Right renal pelvis (tissue), 4 donors: ENCODE measurements at places on chromosomes 1 and 21.

GRCh38 chr1:113793878-113794834 is 18.1 kb downstream of the RSBN1 start:
- no peak for DNase-seq

GRCh38 chr1:36324353-36324703 is 883 bp upstream of the EVA1B start:
- no peak for DNase-seq

DNA sequence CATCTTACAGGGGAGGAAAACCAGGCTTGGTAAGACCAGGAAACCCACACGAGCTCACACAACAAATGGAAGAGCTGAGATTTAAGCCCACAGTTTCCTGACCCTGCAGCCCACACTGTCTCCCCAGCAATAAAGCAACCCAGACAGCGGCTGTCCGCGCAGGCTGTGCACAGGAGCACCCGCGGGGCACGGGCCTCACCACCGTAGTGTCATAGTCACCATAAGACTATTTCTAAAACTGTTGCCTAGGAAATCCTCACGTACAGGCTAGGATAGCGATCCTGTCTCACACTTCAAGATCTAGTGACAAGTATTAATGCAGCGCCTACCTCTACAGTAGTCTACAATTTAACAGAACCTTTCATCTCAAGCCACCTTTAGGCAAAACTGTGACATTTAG is 54.0 kb upstream of the SYT6 start:
- DNase-seq: no peak

DNA sequence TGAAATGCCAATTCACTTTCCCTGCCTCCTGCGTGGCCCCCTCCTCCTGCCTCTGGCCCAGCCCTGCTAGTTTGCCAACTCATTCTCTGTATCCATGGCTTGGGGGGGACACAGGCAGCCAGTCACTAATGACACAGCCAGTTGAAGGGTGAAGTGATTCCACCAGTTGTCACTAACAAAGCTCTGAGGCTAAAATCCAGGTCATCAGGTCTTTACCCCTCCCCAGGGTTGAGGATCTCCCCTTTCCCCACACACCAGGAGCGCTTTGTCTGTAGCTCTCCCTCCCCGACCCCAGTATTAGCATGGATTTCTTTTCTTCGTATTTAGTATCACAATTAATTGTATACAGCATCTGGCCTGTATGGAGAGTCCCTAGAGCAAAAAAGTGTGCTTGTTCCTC is 394.1 kb downstream of the RRAGC start:
- DNase-seq: no peak

GRCh38 chr1:56634981-56635380 is 10.1 kb upstream of the PRKAA2 start:
- no peak for DNase-seq

- no peak for DNase-seq
These were observed 10.3 kb upstream of the PODN start for GRCh38 chr1:53051676-53052075.

- DNase-seq: no peak
These were observed 3.2 kb upstream of the QSOX1 start for GRCh38 chr1:180151508-180151907.

DNA sequence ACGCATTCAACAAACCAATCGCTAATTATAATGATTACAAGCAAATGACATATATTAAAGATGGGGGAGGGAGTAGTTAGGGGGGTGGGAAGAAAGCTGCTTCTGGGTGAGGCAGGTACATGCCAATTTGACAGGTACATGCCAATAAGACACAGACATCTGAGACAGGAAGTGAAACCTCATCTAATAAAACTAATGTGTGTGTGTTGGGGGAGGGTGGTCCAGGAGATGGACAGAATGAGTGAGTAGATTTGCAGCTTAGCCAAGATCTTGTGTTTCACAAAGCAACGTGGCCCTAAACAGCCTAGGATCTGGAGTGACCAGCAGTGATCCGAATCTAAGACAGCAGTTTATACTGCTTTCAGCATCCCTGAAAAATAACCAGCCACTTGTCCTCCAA is 10.8 kb downstream of the CFAP45 start:
- no peak for DNase-seq

DNA sequence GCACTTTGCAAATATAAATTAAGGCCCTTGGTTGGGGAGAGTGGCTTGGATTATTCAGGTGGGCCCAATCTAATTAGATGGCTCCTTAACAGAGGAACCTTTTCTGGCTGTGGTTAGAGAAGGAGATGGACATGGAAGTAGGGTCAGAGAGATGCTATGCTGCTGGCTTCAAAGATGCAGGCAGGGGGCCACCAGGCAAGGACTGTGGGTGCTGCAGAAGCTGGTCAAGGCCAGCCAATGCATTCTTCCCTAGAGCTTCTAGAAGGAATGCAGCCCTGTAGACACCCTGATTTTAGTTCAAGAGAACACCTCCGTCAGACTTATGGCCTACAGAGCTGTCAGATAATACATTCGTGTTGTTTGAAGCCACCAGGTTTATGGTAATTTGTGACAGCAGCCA is 3.7 kb upstream of the TMEM9 start:
- DNase-seq: no peak

DNA sequence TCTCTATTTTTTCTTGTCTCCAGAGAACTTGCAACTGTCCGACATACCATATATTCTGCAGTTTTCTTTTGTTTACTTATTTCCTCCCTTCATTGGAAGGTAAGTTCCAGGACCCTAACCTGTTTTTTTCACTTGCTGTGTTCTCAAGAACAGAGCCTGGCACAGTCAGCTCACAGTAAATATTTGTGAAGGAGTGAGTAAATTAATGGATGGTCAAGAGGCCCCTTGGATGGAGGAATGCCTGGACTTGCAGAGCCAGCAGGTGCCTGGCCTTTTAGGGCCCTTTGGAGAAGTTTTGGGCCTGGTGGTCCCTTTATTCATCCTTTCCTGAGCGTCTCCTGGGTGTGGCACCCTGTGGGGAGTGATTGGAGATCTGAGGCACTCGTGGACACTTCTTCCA is 182.1 kb upstream of the POU3F1 start:
- no peak for DNase-seq

GRCh38 chr1:151935154-151935553 is 25.8 kb upstream of the THEM4 start:
- DNase-seq: no peak

- peak; percentile 42 for DNase-seq
These were observed 471.7 kb upstream of the VAMP3 start for GRCh38 chr1:7299329-7299799.

GRCh38 chr1:164583196-164583595 is 24.2 kb downstream of the PBX1 start:
- no peak for DNase-seq

- no peak for DNase-seq
These were observed 51.6 kb upstream of the HPDL start for GRCh38 chr1:45275054-45275453.

DNA sequence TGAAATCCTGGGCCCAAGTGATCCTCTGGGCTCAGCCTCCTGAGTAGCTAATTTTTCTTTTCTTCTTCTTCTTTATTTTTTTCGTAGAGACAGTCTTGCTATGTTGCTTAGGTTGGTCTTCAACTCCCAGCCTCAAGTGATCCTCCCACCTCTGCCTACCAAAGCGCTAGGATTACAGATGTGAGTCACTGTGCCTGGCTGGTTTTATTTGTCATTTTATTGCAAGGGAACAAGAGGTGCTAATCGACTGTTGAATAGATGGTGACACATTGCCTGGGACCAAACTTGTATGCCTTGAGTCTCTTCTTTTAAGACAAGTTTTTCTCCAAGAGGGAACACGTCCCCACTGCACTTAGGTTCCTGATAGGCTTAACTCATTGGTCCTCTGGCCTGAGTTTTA is 20.0 kb upstream of the KLHDC8A start:
- DNase-seq: no peak

- no peak for DNase-seq
These were observed 27.7 kb downstream of the RPL5 start for GRCh38 chr1:92859400-92860039.

GRCh38 chr1:91795591-91796389 is 90.2 kb downstream of the TGFBR3 start:
- DNase-seq: no peak

- DNase-seq: no peak
These were observed 34.8 kb downstream of the PTAFR start for GRCh38 chr1:28141685-28142084.

GRCh38 chr1:244970744-244971551 is 106.6 kb upstream of the HNRNPU start:
- DNase-seq: peak; percentile 94

DNA sequence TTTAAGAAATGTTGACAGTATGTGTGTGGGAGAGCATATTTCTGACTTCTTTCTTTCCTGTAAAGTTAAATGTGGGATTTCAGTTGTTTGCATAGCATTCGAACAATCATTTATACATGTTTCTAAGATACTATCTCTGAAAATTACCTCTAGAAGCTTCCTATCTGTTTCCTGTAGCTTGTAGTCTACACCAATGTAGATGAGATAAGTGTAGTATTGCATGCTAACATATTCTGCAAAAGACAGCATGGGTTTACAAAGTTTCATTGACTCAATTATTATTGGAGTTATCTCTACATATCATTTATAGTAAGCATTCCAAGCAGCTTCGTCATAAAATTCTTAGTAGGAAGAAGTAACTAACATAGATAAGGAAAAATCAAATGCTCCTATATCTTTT is 98.9 kb upstream of the DPYD start:
- DNase-seq: no peak

GRCh38 chr1:208120431-208120790 is 123.8 kb downstream of the PLXNA2 start:
- DNase-seq: no peak

- DNase-seq: no peak
These were observed 85.4 kb upstream of the WARS2 start for GRCh38 chr1:119225831-119226230.
